ENCODE measurements at places on chromosomes 13 and 19.

DNA sequence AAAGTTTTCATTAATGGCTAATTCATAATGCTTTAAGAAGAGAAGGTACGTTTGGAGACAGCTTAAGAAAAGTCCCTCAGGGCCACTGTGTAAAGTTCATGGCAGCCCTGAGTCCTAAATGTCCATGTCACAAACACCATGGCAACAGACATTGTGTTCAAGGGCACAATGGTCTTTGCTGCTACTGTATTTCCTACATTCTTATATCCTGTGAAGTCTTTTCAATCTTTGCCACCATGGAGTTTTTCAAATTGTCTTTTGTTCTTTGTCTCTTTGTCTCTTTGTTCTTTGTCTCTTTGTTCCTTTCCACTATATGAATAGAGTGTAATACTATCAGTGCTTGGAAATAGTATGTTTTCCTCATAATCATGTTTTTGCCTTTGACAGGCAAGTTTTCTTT is 178.8 kb downstream of the VWA8 start:
- DNase-seq: no peak

- no peak for DNase-seq
These were observed 2.1 kb upstream of the BSG start for GRCh38 chr19:570251-570686.

- peak; percentile 96 for DNase-seq
These were observed 49.2 kb downstream of the GADD45B start for GRCh38 chr19:2524840-2525723.

DNA sequence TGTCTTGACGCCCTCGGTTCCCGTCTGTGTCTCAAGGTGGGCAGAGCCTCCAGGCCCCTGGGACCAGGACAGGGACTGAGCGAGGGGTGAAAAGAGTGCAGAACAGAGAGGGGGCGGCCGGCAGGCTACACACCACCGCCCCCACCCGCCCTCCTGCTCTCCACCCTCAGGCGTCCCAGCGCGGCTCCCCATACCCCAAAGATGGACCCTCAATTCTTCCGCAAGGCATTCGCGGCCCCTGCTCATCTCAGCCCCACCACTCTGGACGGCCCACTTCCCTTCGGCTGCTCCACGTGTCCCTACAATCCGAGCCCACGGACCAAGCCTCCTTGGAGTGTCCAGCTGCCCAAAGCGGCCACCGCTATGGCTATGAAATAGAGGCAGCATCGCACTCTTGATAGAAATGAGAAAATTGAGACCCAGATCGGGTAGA is 1.8 kb downstream of the KLF16 start:
- no peak for DNase-seq

DNA sequence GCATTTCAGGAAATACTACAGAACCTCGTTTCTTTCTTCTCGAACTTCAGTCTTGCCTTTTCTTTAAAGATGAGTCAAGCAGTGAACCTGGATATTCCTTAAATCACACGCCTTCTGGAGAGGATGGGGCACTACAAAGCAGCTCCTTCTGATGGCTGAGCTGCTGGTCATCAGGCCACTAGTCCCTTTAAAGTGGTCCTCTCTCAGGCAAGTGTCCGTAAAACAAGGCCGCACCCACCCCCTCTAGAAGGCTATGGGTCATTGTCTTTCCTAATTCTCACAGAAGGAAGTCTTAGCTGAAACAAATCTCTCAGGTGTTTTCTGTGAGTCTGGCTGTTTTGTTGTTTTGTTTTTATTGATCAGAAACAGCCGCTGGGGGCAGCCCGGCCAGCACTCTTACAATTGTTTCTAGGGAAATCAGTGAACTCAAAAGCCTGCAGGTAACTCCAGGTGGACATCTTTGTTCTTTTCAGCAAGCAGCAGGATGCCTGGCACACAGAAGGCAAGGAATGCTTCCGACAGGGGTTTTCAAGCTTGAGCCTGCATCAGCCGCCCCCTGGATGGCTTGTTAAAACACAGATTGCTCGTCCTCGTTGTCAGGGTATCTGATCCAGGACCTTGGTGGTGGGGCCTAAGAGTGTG is 45.4 kb downstream of the MBNL2 start:
- no peak for DNase-seq

DNA sequence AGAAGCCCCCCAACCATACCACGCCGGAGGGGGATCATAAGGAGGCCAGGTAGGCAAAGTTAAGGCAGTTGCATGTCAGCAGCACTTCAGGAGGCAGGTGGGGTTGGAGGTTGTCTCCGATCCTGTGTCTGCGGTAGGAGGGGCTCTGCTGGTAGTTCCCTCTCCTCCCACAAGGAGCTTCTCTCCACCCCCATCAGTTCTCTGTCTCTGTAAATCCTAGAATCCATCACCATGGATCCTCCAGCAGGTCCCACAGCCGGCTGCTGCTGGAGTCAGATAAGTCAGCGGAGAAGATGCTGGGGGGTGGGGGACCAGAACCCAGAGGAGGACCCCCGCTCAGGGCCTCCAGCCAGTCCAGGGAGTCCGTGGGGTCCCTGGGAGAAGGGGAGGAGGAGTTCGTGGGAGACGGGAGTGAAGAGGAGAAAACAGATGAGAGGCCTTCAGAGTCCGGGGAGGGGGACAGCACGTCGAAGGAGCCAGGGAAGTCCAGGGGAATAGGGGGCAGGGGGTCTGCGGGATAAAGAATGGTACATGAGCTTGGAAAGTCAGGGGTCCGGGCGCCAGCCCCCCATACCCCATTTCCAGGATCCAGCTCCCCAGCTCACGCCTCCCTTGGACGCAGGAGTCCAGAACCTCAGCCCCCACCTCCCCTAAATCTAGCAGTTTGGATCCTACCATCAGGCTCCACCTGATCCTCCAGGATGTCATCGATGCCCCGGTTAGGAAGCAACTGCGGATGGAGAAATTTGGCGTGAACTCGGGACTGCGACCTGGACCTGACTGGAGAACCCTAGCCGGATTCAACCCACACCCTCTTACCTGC is 6.3 kb downstream of the MAMSTR start:
- no peak for DNase-seq

- DNase-seq: no peak
These were observed 30.8 kb downstream of the PIN1 start for GRCh38 chr19:9865732-9866501.

DNA sequence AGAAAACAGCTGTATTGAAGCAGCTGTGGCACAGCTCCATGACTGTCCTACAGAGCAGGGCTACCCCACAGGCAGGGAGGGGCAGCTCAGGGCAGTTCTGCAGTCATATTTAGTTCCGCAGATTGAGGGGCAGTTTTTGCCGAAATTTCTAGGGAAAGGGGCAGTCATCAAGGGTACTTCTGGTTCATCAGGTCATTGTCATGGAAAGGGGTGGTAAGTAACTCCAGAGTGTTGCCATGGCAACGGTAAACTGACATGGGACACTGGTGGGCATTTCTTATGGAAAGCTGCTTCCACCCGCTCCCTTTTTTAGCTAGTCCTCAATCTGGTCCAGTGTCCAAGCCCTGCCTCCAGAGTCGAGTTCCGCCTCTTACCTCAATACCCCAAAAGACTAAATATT is 702.8 kb downstream of the LIG4 start:
- no peak for DNase-seq

GRCh38 chr19:50836543-50837195 is 3.3 kb upstream of the KLK15 start:
- DNase-seq: no peak

- no peak for DNase-seq
These were observed 301.6 kb downstream of the FGF14 start for GRCh38 chr13:102100234-102100633.

DNA sequence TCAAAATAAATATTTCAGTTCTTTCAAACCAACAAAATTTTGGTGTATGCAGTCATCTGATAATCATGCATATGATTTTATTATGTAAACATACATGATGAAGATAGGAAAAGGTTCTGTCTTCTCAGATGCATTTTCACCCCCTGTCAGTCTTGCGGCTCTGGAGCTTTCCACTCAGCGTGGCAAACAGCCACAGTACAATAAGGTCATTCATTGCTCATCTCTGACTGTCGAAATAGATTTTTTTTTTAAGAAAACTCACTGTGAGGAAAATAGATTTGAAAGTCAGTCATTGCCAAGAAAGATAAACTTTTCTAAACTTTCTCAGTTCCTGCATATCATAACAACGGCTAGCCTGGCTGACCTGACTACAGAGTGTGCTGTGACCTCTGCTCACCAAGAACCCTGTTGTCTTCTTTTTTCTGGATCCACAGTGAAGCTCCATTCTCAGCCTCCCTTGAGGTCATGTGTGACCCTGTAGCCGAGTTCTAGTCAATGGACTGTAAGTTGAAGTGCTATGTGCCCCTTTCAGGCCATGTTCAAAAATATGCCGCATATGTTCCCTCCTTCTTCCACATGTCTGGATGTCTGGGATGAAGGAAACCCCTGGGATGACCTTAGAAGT is 519.6 kb downstream of the KLF5 start:
- DNase-seq: no peak

GRCh38 chr13:41389580-41389979 is 67.8 kb upstream of the RGCC start:
- no peak for DNase-seq

DNA sequence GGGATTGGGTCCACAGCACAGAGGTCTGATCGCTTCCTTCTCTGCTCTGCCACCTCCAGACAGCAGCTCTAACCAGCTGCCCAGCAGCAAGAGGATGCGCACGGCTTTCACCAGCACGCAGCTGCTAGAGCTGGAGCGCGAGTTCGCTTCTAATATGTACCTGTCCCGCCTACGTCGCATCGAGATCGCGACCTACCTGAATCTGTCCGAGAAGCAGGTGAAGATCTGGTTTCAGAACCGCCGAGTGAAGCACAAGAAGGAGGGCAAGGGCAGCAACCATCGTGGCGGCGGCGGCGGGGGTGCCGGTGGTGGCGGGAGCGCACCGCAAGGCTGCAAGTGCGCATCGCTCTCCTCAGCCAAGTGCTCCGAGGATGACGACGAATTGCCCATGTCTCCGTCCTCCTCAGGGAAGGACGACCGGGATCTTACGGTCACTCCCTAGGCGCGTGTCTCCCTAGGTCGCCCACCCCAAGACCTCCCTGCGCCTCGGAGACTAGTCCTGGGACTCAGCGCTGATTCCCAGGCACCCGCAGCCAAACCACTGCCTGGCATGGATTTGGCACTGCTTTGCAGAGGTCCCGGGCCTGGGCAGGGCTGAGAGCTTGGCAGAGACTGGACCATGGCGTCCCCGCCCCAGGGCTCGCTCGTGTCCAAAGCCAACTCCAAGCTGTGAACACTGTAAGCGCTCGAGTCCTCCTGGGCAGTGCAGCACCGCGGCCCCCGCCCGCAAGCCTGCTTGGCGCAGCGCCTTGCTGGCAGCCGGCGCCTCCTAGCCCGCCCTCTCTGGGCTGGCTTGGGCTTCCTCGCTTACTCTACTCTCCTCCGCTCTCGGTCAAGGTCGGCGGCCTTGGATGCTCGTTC is 1.5 kb downstream of the GSX1 start:
- DNase-seq: no peak

DNA sequence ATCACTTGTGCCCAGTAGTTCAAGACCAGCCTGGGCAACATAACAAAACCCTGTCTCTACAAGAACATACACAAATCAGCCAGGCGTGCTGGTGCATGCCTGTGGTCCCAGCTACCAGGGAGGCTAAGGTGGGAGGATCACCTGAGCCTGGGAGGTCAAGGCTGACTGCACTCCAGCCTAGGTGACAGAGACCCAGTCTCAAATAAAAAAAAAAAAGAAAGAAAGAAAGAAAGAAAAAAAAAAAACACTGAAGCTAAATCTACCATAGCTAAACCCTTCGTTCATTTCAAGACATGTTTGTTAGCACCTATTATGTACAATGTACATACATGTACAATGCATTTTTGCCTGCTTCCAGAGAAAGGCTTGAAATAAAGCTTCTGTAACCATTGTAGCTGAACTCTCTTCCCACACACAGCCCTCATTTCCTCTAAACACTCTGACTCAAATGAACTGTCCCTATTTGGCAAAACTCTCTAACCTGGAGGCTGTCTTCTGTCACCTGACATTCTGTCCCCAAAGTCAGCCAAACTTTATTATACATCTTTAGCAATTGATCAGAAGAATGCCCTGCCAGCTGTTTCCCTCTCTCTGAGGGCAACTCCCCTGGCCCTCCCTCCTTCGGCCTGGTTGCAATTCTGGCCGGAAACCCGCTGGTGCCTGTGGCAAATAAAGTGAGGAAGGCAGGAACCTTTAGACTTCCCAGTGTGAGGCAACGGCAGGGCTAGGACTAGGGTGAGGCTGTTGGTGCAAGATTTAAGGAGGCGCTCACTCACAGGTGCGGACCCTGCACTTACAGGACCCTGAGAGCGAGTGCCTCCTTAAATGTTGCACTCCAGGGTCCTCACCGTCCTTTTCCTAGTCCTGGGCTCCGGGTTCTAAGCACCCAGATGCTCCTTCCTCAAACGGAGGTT is 1.8 kb downstream of the ETHE1 start:
- peak; percentile 31 for DNase-seq

DNA sequence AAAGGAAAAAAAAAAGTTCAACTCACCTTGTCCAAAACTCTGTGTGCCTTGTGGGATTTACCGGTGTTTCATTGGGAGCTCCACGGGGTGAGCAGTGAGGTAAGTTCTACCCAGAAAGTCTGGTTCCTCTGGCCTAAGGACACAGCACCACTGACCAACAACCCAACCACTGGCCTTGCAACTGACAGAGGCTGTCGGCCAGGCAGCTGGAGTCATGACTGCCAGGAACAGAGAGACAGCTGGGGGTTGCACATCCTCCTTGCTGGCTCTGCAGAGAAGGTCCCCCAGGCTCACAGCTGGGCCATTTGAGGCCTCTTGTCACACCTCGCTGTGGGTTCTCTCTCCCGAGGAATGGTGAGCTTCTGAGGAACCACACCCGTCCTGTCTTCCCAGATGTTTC is 59.5 kb downstream of the ANKRD10 start:
- DNase-seq: no peak

DNA sequence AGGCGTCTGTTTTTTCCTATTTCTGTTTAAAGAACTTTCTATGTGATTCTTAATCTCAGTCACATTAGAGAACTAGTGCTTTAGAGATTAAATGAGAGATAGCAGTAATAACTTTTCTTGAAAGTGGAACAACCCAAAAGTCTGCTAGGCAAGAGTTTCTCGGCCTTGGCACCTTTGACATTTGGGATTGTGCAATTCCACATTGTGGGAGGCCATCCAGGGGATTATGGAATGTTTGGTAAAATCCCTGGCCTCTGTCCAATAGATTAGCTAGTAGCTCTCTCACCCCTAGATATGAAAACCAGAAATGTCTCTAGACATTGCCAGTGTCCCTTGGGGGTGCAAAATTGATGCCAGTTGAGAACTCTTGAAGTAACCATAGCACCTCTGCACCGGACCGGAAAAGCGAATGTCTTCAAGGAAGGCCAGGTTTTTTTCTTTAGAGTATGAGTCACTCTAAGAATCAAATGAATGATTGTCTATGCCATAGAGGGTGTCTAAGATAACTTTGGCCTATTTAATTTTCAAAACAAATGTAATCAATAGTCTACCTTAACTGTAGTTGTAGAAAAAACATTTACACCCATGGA is 45.0 kb upstream of the IL17D start:
- DNase-seq: no peak

All from Daoy (cell line).